ENCODE measurements at places on chromosomes 1 and 21.

- no peak for DNase-seq
These were observed 14.0 kb upstream of the BATF3 start for GRCh38 chr1:212713465-212714136.

GRCh38 chr21:43194303-43195120, 25.7 kb downstream of the CRYAA start:
- peak; percentile 48 for DNase-seq

DNA sequence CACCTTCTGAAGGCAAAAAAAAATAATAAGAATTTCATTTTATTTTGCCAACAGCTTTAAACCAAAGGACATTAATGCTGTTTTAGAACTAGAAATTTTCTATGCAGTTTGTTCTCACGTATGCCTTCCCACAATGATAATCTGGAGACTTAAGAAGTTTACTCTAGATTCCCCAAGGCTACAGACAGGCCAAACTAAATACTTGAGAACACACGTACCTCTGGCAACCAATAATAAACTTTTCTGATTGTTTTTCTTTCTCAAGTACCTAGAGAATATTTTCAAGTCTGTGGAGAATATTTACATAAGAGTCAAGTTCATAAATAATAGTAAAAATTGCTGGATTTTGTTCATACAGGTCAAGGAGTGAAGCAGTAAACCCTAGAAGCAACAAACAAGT, 15.9 kb downstream of the CLDN8 start:
- no peak for DNase-seq

- no peak for DNase-seq
These were observed 23.8 kb upstream of the PAXBP1 start for GRCh38 chr21:32795376-32795775.

DNA sequence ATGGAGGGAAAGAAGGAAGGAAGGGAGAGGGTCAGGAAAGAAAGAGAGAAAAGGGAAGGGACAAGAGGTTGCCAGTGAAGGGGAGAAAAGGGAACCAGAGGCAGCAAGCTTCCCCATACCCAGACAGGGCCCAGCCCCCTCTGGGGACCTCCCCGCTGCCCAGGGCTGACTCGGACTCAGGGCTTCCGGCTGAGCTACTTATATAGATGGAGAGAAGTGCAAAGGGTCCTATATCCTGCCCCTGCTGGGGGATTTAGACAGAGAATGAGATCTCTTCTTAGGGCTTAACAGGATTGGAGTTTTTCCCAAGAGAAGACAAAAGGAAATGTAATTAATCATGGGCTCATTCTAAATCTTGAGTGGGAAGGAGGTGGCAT, at the start of gene ETV3L:
TSS of gene ETV3L (minus strand) at position 176 of the 377 bp plus-strand sequence. CDS start 285 bp downstream, outside the sequence.
- DNase-seq, result peak; percentile 31

DNA sequence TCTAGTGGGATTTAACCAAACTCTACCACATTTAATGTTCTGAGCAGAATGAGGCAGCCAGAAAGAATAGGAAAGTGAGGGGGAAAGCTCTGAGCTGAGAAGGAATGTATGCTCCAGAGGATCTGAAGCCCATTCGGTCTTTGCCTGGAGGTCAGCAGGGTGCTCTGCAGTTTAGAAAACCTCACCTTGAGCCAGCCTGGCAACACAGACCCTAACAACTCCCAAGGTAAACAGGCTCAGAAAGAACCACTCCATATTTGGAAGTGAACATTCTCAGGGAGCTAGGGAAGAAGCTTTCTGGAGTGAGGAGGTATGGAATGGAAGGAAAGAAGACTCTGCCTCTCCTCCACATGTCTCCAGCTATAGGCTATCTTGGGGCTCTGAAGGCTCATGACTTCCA, 398.8 kb downstream of the SEC16B start:
- DNase-seq, result no peak

DNA sequence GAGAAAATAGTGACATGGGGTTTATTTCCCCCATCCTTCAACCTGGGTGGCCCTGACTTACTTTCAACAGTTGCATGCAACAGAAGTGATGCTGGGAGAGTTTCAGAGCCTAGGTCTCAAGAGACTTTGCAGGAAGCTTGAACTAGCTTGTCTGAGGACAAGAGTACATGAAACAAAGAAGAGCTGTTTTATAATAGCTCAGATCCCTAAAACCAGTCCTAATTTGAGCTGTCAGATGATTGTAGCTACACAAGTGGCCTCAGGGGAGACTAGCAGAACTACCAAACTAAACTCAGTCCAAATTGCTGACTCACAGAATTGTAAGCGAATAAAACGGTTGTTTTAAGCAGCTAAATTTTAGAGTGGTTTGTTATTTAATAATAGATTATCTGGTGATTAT, 17.1 kb downstream of the RC3H1 start:
- DNase-seq, result peak; percentile 61

- DNase-seq, result no peak
These were observed 42.3 kb upstream of the NFASC start for GRCh38 chr1:204828352-204828850.

GRCh38 chr1:115183721-115184259, 94.5 kb upstream of the TSPAN2 start:
- no peak for DNase-seq
